Trophoblast cell (in vitro differentiated cells and primary cell): ENCODE measurements at places on chromosomes 3 and 15.

- no peak for DNase-seq
Observed at GRCh38 chr3:53286727-53287126, 30.9 kb upstream of the TKT start.

GRCh38 chr3:178353006-178353694, 183.1 kb upstream of the KCNMB2 start:
- DNase-seq = no peak

- DNase-seq = no peak
Observed at GRCh38 chr3:194522579-194523046, 35.8 kb upstream of the ATP13A3 start.

GRCh38 chr3:119774444-119774843, 7.5 kb upstream of the NR1I2 start:
- DNase-seq = no peak

DNA sequence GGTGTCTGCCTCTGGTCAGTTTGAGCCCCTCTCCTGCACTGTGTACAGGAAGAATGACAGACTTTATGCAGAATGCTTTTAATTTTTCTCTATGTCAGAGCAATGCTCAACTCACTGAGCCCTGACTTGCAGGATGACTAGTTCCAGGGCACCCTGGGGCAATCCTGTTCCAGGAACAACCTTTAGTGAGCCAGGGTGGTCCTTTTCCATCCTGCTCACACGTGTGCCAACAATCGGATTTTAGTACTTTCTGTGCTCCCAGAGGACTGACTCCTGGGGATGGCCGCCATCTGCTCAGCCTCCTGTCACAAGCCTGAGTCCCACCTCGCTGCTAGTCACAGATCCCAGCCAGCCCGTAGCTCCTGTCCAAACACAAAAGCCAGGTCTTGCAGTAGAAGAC, 48.2 kb upstream of the ALDH1A3 start:
- peak; percentile 24 for DNase-seq

DNA sequence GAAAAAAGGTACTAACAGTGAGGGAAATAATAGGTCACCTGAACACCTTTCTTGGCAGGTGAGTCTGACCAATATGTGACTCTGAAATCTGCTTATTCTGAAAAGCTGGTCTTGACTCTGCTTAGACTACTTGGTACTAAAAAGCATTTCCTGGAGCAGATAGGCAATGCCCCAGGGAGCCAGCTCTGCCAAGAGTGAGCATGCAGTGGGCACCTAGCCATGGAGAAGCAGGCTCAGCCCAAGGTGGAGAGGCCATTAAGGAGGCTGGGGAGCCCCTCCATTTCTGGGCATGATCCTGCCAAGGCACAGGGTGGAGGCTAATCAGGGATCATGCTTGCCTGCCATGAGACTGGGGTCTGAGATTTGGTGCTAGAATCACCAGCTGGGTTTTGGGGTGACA, 1.6 kb upstream of the LTF start:
- no peak for DNase-seq

- no peak for DNase-seq
Observed at GRCh38 chr15:78533331-78533730, 6.9 kb upstream of the PSMA4 start.

- peak; percentile 26 for DNase-seq
Observed at GRCh38 chr15:70264014-70264582, 166.4 kb upstream of the TLE3 start.

GRCh38 chr15:90002428-90002844, 1.3 kb downstream of the ZNF710 start:
- DNase-seq = no peak

- DNase-seq = no peak
Observed at GRCh38 chr3:50658416-50658815, 16.3 kb upstream of the DOCK3 start.

DNA sequence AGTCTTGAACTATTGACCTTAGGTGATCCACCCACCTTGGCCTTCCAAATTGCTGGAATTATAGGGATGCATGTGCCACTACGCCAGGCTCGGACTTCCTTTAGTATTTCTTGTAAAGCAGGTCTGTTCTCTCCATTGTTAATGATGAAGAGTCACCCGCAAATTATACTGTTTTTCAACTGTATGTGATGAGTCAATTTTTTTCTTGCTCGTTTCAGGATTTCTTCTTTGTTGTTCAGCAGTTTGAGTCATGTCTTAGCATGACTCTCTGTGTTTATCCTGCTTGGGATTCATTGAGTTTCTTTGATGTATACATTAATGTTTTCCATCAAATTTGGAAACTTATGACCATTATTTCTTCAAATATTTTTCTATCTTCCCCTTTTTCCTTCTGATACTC, 28.9 kb downstream of the GRAMD1C start:
- no peak for DNase-seq

GRCh38 chr3:68017069-68017468, 362.7 kb upstream of the SUCLG2 start:
- no peak for DNase-seq

DNA sequence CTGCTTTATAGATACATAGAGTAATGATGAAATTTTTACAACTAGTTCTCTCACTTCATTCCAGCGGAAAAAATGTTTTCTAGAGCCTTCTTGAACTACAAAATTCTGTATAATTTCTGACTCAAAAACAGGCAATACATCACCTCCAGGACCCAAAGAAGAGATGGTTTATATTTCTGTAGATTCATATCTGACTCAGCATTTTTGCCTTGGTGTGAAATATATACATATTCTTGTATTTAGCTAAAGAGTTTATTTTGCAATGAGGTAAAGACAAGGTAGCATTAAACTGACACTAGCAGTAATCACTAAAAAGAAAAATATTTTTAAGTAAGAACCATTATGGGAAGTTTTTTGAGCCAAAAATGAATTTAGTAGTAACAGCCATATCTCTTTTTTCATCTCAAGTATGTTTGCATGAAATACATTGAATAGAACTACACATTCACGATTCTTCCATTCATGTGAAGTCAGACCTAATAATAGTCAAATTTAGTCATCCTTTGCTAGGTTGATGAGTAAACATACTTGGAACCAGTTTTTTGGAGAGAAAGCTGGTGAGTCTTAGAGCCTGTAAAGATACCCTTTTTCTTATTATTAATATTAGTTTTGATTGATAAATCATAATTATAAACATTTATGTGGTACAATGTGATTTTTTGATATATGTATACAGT, 31.6 kb downstream of the COL8A1 start:
- DNase-seq = no peak

GRCh38 chr3:97911459-97911858, 60.8 kb downstream of the RIOX2 start:
- DNase-seq = no peak

DNA sequence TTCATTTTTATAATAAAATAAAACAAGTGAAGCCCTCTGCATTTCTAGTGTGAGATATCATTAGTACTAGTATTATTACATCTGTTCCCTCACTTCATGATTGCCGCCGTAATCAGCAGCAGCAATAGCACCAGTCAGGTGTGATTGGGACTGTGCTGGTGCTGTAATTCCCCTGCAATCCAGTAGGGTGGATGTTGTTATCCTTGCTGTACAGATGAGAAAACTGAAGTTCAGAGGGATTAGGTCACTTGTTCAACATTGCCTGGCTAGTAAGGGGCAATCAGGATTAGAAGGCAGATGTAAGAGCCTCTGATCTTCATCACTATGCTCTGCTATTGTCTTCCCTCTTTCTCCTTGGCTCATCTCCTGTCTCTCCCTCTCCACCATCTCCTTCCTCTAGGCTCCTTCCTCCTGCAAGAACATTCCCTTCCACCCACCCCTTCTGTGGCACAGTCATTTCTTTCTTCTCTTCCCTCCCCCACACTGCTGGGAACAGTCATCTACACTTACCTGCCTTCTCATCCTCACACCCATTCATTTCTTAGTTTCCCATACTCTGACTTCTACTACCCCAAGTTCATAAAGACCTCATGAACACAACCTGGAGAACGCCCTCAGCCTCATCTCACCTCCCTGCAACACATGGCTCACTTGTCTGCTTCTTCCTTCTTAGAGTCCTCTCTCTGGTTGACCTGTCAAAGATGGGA, 29.7 kb downstream of the CRYGS start:
- DNase-seq = peak; percentile 35

- no peak for DNase-seq
Observed at GRCh38 chr3:159977295-159977694, 11.3 kb upstream of the IL12A start.

DNA sequence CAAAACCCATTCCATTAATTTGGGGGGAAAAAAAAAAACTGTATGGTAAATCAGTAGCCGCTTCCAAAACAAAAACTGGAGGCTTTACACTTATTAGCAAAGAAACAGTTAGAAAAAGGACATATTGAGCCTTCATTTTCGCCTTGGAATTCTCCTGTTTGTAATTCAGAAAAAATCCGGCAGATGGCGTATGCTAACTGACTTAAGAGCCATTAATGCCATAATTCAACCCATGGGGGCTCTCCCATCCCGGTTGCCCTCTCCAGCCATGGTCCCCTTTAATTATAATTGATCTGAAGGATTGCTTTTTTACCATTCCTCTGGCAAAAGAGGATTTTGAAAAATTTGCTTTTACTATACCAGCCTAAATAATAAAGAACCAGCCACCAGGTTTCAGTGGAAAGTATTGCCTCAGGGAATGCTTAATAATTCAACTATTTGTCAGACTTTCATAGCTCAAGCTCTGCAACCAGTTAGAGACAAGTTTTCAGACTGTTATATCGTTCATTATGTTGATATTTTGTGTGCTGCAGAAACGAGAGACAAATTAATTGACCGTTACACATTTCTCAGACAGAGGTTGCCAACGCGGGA, 9.4 kb upstream of the RPL24 start:
- DNase-seq = peak; percentile 94

GRCh38 chr15:88834211-88834812, 31.1 kb downstream of the ACAN start:
- DNase-seq = no peak

DNA sequence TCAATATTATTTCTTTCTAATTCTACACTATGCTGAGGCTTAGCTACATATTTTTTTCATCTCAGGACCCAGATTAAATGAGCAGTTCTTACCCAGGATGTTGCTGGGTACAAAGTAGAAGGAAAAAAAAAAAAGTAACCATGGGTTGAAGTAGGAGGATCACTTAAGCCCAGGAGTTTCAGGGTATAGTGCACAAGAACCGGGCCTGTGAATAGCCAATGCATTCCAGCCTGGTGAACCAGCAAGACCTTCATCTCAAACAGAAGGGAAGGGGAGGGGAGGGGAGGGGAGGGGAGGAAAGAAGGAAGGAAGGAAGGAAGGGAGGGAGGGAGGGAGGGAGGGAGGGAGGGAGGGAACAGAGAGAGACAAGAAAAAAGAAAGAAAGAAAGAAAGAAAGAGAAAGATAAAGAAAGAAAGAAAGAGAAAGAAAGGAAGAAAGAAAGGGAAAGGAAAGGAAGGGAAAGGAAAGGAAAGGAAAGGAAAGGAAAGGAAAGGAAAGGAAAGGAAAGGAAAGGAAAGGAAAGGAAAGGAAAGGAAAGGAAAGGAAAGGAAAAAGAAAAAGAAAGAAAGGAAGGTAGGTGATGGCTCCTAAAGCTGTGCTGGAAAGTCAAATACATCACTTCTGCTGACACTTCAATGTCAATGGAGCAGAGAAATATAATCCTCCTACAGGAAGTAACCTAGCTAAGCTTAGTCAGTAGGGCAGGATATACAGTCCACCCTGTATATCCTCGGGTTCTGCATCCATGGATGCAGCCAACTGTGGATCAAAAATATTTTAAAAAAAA, 206.8 kb upstream of the TGFBR2 start:
- DNase-seq = no peak

GRCh38 chr3:129577925-129578786, 28.3 kb downstream of the PLXND1 start:
- DNase-seq = no peak

GRCh38 chr15:67753891-67754290, 71.4 kb upstream of the SKOR1 start:
- no peak for DNase-seq

- DNase-seq = no peak
Observed at GRCh38 chr3:13378155-13378554, 42.0 kb downstream of the NUP210 start.

GRCh38 chr3:46664188-46664970, 29.1 kb downstream of the ALS2CL start:
- no peak for DNase-seq

DNA sequence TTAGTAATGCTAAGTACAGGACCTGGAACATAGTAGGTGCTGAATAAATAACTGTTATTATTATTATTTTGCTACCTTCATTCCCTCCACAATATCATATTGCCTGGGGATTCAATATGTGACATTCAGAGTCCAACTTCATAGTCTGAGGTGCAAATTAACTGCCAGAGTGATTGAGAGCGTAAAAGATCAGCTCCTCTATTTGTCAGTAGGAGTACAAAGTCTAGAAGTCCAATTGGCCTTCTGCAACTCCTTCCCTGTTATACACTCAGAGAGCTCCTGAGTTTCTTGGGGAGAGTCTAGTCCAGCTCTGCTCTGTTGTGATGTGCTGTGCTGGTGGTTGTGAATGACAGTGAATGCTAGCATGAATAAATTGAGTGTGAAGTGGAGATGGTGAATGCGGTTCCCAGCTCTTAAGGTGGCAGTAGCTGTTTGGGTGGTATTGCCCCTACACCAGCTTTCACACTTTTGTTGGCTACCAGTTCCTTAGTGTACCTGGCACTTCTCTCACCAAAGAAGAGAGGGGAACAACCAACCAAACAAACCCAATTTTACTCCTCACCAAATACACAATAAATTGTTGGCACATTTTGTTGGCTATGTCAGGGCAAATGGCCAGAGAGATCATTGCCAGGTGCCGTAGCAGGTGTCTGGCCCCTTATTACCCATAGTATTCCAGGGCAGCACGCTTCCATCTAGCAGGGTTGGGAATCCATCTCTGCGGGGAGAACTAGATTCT, 270.1 kb upstream of the TBL1XR1 start:
- no peak for DNase-seq

GRCh38 chr3:46923559-46924350, 46.2 kb downstream of the PTH1R start:
- DNase-seq = peak; percentile 64

- peak; percentile 85 for DNase-seq
Observed at GRCh38 chr15:40439960-40440742, 602 bp upstream of the BAHD1 start.

DNA sequence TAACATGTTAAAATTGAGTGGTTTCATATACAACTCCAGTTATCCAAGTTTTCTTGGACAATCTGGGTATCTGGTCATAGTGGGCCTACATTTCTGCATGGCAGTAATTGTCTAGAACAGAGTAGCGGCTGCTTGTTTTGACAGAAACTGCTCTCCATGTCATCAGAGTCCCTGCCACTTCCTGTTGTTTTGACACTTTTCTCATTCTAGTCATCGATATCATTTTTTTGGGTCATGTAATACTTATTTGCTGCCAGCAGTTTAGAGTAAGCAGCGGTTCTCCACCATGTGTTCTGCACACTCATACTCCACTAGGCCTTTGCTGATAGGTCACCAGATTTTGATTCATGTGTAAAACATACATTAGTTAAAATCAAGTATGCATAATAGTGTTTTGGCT, 81.5 kb downstream of the SLC25A26 start:
- no peak for DNase-seq
